T-cell (primary cell): ENCODE measurements at places on chromosomes 4 and X.
A peak's percentile ranks its signal among the peaks of the same experiment; 100 is the strongest.

DNA sequence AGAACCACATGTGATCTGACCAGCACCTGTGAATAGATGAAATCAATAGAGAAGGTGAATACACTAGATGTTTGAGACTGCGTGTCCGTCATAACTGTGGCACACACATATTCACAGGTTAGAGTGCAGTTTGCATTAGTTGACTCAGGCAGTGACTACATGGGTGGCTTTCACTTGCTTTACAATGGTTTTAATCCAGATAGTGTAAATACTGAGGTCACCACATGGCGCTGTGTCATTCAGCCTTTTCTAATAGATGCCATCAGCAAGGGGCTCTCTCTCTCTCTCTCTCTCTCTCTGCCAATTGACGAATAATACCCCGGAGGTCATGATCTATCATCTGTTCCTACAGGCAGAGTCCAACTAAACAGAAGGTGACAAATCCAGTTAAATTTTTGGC, 30.7 kb upstream of the FGF13 start:
- no peak overlapping the region for H3K4me3 ChIP-seq
- no peaks in the 10 kb centered on the region for H3K27me3 ChIP-seq
- DNase-seq: no peak
- no peaks in the 10 kb centered on the region for H3K36me3 ChIP-seq

DNA sequence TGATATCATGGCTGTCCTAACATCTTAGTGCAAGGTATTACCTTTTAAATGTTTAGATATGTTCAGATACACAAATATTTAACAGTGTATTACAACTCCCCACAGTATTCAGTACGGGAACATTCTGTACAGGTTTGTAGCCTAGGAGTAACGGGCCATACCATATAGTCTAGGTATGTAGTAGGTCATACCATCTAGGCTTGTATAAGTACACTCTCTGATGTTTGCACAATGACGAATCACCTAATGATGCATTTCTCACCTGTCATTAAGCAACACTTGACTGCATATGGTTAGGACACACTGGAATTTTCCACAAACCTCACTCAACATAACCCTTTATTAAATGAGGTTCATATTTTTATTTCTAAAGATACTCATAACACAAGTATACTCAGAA, 67.7 kb downstream of the THOC2 start:
- no peak overlapping the region for H3K27ac ChIP-seq
- no peak for DNase-seq
- H3K4me3 ChIP-seq: no peak overlapping the region
- no peaks in the 10 kb centered on the region for H3K27me3 ChIP-seq

GRCh38 chr4:158155656-158156356, 17.0 kb downstream of the GASK1B start:
- DNase-seq: no peak
- no peak overlapping the region for H3K27ac ChIP-seq
- H3K36me3 ChIP-seq: no peaks in the 10 kb centered on the region
- H3K4me3 ChIP-seq: no peak overlapping the region
- peaks cover 7% of the 10 kb centered on the region for H3K4me1 ChIP-seq

DNA sequence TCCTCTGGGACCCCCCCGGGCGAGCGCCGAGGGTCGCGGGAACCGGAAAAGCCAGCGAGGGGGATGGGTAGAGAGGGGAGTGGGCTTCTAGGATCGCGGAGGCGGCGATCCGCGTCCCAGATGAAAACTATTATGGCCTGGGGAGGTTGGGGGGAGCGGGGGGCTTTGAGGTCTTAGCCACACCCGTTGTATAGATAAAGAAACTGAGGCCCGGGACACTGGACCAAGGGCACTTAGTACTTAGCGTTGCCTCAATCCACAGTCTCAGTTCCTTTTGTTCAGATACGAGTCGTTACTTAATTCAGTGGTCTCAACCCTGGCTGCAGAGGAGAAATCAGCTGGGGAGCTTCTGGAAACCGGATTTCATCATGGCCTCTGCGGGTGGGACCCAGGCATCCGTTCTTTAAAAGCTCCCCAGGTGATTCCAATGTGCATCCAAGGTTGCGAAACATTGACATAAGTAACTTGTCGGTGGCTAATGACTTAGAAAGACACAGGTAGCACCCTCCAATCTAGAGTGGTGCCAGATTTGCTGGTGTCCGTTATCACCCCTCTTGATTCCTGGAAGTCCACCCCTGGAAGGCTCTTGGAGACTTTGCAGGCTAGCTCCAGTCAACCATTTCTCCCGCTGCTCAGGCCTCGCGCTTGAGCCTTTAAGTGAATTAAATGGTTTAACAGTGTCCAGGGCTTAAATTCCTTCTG, 90.7 kb downstream of the GEMIN8 start:
- H3K27me3 ChIP-seq: peaks cover 17% of the 10 kb centered on the region
- H3K4me3 ChIP-seq: peak overlapping the region; percentile 25
- no peak overlapping the region for H3K27ac ChIP-seq
- no peak for DNase-seq

GRCh38 chrX:134868771-134869495, 121.9 kb upstream of the SMIM10 start:
- no peak overlapping the region for H3K4me3 ChIP-seq
- no peak for DNase-seq
- H3K36me3 ChIP-seq: no peaks in the 10 kb centered on the region
- H3K4me1 ChIP-seq: no peaks in the 10 kb centered on the region
- H3K27ac ChIP-seq: no peak overlapping the region

GRCh38 chr4:27011401-27011800, 150.8 kb downstream of the STIM2 start:
- DNase-seq: no peak
- H3K4me3 ChIP-seq: no peak overlapping the region
- H3K27me3 ChIP-seq: no peaks in the 10 kb centered on the region
- H3K4me1 ChIP-seq: no peaks in the 10 kb centered on the region

DNA sequence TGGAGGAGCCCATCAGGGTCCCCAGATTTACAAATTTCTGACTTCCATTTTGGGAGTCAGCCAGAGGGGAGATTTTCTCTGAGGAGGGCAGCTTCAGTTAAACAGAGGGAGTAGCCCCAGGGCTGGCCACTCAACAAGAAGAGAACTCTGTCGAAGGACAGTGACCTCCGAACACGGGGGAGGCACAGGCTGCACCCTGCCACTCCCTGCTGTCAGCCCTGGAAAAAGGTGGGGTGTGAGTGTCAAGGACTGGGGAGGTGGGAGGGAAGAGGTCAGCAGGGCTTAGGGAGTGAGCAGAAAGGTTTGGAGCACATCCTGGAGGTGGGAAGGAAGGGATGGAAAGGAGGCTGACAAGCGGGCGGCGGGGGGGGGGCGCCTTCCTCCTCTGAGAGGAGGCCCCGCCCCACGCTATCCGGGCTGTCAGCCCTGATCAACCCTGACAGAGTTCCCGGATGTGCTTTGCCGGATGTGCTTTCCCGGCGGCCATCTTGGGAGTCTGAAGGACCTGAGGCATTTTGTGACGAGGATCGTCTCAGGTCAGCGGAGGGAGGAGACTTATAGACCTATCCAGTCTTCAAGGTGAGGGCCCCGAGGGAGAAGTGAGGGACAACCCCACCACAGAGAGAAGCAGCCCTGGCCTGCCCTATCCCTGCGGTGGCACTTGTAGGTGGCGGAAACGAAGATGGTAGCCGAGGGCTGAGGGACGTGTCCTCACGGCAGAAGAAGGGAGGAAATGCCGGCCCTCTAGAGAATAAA, at the start of gene MAGEC1:
TSS of gene MAGEC1 (plus strand) at position 495 of the 756 bp plus-strand sequence. CDS start 1,179 bp downstream, outside the sequence.
- no peaks in the 10 kb centered on the region for H3K36me3 ChIP-seq
- H3K4me3 ChIP-seq: no peak within 1 kb of the TSS
- DNase-seq: no peak
- no peaks in the 10 kb centered on the region for H3K4me1 ChIP-seq
- H3K27me3 ChIP-seq: no peaks in the 10 kb centered on the region
- H3K27ac ChIP-seq: no peak within 1 kb of the TSS

DNA sequence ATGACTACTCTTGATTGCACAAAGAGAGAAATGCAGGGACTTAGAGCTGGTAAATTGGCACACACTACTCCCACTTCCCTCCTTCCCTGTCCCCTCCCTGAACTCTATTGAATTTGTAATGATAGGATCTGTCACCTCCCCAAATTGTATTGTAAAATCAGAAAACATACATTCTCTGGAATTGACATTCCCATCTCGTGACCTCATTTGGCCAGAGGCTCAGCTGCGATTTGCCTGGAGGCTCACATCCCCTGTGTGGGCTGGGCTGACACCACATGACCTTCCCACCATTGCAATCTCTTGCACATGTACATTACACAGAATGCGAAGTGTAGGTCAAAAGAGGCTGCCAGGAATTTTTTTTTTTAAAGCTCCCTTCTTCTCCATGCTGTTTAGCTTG, 172.1 kb downstream of the MID1IP1 start:
- no peaks in the 10 kb centered on the region for H3K36me3 ChIP-seq
- H3K4me1 ChIP-seq: no peaks in the 10 kb centered on the region
- H3K27me3 ChIP-seq: no peaks in the 10 kb centered on the region
- H3K4me3 ChIP-seq: no peak overlapping the region

DNA sequence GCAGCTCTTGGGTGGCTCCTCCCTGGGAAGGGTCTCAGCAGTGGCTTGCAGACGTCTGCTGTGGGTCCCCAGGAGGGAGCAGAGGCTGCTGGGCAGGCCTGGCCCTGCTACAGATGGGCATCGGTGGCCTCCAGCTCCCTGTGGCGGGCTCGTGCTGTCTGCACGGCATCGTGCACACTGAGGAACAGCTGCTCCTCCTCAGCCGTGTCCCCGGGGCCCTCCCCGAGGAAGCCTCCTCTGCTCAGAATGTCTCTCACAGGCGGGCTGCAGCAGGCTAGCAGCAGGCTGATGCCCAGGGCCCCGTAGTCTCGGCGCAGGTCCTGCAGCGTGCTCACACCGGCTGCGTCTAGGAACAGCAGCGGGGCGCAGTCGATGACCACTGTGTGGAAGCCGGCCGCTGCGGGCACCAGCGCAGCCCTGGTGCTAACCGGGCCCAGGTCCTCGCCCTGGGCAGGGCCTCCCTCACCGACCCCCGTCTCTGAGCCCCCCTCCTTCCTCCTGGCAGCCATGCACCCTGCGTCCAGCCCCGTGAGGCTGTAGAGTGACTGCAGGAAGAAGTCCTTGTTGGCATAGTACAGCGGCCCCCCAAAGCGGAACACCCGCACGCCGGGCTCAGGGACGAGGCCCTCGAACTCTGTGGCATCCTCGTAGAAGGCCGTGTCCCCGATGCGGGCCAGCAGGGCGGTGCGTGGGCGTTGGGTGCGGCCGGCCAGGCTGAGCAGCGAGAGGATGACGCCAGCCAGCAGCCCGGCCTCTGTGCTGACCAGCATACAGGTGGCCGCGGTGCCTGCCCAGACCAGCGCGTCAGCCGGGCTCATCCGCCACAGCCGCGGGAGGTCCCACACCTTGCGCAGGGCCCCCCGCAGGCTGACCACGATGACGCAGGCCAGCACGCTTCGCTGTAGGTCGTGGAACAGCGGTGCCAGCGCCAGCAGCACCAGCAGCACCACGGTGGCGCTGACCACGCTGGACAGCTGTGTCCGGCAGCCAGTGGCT, 2.2 kb downstream of the IDUA start:
- no peak for DNase-seq
- H3K27me3 ChIP-seq: no peaks in the 10 kb centered on the region
- no peaks in the 10 kb centered on the region for H3K36me3 ChIP-seq

GRCh38 chr4:7078025-7078424, 10.2 kb upstream of the GRPEL1 start:
- H3K4me3 ChIP-seq: no peak overlapping the region
- DNase-seq: no peak
- H3K36me3 ChIP-seq: no peaks in the 10 kb centered on the region
- H3K27me3 ChIP-seq: peaks cover 18% of the 10 kb centered on the region
- no peaks in the 10 kb centered on the region for H3K4me1 ChIP-seq
- H3K27ac ChIP-seq: no peak overlapping the region

- H3K4me3 ChIP-seq: peak overlapping the region; percentile 83
- no peaks in the 10 kb centered on the region for H3K27me3 ChIP-seq
- DNase-seq: no peak
- peaks cover 61% of the 10 kb centered on the region for H3K4me1 ChIP-seq
- no peaks in the 10 kb centered on the region for H3K36me3 ChIP-seq
- H3K27ac ChIP-seq: peak overlapping the region; percentile 36
These were observed 824 bp downstream of the TBC1D14 start for GRCh38 chr4:6910340-6910959.

GRCh38 chr4:78227411-78228057, 170.4 kb downstream of the FRAS1 start:
- no peak overlapping the region for H3K4me3 ChIP-seq
- no peaks in the 10 kb centered on the region for H3K27me3 ChIP-seq
- no peaks in the 10 kb centered on the region for H3K36me3 ChIP-seq
- DNase-seq: no peak

- DNase-seq: no peak
- no peak within 1 kb of the TSS for H3K27ac ChIP-seq
- no peaks in the 10 kb centered on the region for H3K27me3 ChIP-seq
- H3K4me3 ChIP-seq: no peak within 1 kb of the TSS
These were observed at the start of gene ODAM for GRCh38 chr4:70195425-70195824. Gene ODAM (plus strand): TSS chr4:70195725. CDS start chr4:70196544, 819 bp downstream.

DNA sequence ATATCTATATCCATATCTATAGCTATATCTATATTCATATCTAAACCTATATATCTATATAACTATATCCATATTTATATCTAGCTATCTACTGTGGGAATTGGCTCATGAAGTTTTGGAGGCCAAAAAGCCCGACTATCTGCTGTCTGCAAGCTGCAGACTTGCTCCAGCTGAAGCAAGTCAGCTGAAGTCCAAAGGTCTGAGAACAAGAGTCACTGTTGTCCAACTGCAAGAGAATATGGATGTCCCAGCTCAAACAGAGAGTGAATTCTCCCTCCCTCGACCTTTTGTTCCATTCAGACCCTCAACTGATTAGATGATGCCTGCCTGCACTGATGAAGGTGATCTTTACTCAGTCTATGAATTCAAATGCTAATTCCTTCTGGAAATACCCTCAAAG, 63.3 kb upstream of the VCX start:
- H3K27me3 ChIP-seq: no peaks in the 10 kb centered on the region
- no peak overlapping the region for H3K4me3 ChIP-seq
- no peak for DNase-seq
- no peak overlapping the region for H3K27ac ChIP-seq
- no peaks in the 10 kb centered on the region for H3K4me1 ChIP-seq
- H3K36me3 ChIP-seq: no peaks in the 10 kb centered on the region

DNA sequence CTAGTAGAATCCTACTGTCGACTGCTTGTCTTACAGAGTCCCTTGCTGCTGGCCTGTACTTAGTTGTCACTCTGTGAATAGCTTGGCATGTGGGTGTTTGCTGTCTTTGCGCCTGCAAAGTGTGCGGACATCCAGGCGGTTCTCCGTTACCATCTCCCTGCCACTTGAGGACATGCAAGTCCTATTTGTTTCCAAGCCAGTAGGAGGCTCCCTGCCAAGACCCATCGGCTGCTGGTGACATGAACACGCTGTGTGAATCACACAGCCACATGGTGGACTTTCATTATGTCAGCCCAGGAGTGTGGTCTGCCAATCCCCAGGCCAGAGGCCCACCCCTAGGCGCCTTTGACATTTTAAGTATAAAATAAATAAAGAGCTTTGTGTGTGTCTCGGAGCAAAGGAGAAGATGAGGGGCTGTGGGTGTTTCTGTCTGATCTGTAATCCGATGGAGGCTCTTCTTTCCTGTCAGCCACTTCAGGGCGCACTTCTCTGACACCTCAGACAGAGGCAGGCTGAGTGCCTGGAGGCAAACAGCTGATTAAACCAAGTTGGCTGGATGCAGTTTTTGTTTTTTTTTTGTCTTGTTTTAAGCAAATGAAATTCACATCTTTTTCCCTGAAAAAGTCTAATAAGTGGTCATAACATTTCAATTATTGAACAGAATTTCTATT, 51.5 kb downstream of the ALPK1 start:
- no peak overlapping the region for H3K27ac ChIP-seq
- no peaks in the 10 kb centered on the region for H3K4me1 ChIP-seq
- no peaks in the 10 kb centered on the region for H3K27me3 ChIP-seq
- no peaks in the 10 kb centered on the region for H3K36me3 ChIP-seq
- no peak overlapping the region for H3K4me3 ChIP-seq
